ENCODE measurements at places on chromosomes 5 and 9.

DNA sequence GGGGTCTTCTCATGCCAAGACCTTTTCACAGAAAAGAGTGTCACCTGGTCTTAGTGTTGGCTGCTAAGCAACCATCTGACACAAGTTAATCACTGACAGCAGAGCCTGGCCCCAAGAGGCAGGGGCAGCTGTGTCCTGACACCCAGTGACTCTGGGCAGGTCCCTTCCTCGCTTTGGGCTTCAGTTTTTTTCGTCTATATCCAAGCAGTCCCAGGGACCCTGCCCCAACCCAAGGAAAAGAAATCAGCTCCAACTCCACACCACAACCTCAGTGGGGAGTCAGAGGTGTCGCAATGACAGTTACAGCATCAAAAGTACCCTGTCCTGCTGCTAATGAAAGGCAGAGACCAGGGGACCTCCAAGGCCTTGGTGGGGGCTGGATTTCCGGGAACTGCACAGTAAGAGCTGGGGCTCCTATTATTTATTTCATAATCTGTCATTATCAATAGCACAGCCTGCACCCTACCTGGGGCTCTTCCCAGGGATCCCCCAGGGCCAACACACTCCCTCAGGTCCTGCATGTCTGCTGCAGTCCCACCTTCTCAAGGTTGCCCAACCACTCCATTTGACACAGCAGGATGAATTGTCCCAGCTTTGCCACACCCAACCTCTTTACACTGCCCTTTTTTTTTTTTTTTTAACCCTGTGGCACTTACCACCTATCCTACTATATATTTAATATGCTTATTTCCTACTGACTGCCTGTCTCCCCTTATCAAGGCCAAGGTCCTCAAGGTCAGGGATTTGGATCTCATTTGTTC is 9.4 kb downstream of the ANKS6 start:
- no peak for DNase-seq

DNA sequence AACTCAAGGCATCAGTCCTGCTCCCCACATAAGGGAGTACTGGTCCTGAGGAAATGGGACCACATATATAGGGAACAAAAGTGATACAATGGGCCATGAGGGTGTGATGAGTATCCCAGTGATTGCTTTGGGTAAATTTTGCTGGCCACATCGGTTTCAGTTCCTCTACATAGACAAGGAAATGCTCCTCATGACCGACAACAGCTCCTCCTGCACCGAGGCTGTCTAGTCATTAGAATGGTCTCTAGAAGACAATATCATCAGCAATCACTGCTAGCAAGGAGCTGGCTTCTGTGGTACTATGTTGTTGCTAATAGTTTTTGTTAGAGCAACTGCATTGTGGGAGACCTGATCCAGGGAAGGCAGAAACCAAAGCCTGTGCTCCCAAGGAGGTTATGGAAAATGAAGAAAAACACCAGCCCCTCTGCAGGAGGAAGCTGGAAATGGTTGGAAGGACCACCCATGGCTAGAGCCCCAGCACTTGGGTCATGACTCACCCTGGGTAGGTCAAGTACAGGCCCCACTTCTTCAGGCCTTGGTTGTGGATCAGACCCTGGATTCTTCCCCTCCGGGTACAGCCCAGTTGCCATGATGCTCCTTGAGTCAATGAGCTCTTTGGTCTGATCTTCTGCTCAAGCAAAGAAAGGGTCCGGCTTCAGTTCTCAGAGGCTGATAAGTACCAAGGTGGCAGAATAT is 3.4 kb upstream of the CTSL start:
- DNase-seq: no peak

GRCh38 chr9:120689860-120690259 is 24.4 kb downstream of the MEGF9 start:
- peak; percentile 43 for DNase-seq

DNA sequence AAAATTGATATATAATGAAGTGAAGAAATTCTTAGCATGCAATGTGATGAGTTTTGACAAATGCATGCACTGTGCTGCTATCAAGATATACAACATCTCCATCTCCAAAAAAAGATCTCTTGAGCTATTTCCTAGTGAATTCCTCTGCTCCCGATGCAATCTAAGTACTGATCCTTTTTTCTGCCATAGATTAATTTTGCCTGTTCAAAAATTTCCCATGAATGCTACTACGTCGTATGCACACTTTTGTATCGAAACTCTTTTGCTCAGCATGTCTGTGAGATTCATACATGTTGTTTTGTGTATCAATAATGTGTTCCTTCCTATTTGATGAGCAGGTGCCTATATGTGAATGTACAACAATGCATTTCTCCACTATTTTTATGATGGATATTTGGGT is 647.4 kb downstream of the MTRR start:
- no peak for DNase-seq

GRCh38 chr9:72333197-72333596 is 31.8 kb downstream of the ZFAND5 start:
- no peak for DNase-seq

GRCh38 chr9:13786131-13786530 is 506.6 kb upstream of the MPDZ start:
- DNase-seq: no peak

DNA sequence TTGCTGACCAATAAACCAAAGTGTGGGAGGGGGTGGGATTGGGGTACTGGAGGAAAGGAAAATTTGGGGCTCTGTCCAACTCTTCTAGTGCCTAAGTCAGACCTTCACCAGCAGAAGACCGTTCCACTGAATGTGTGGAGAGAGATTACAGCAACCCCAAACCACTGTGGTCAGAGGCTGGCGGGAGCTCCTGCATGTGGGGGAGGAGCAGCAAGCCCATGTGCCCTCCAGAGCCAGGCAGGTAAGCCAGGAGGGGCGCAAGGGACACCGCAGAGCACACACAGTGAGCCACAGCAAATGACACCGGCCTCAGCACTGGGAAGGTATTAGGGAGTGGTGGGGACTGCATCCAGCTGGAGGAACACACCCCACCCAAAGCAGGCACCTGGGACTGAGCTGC is 62.9 kb downstream of the SMIM23 start:
- DNase-seq: no peak

- no peak for DNase-seq
Observed at GRCh38 chr5:180069589-180070247, 1.8 kb downstream of the RNF130 start.

GRCh38 chr5:39624268-39624886 is 199.6 kb upstream of the DAB2 start:
- DNase-seq: no peak

- no peak for DNase-seq
Observed at GRCh38 chr9:18849890-18850677, 182.9 kb downstream of the SAXO1 start.

DNA sequence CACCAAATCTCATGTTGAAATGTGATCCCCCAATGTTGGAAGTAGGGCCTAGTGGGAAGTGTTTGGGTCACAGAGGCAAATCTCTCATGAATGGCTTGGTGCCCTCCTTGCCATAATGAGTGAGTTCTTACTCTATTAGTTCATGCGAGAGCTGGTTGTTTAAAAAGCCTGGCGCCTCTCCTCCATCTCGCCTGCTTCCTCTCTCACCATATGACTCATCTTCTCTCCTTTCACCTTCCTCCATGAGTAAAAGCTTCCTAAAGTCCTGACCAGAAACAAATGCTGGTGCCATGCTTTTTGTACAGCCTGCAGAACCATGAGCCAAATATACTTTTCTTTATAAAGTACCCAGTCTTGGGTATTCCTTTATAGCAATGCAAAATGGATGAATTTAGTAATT is 20.9 kb upstream of the ARHGAP26 start:
- peak; percentile 63 for DNase-seq

- no peak for DNase-seq
Observed at GRCh38 chr5:82785456-82785855, 291.7 kb downstream of the TMEM167A start.

- DNase-seq: no peak
Observed at GRCh38 chr5:41083306-41083705, 12.2 kb upstream of the MROH2B start.

- no peak for DNase-seq
Observed at GRCh38 chr9:19788614-19789271, at the start of gene SLC24A2. SLC24A2 (minus strand) TSS chr9:19789037.

GRCh38 chr5:17087035-17087434 is 130.4 kb upstream of the BASP1 start:
- DNase-seq: peak; percentile 18

DNA sequence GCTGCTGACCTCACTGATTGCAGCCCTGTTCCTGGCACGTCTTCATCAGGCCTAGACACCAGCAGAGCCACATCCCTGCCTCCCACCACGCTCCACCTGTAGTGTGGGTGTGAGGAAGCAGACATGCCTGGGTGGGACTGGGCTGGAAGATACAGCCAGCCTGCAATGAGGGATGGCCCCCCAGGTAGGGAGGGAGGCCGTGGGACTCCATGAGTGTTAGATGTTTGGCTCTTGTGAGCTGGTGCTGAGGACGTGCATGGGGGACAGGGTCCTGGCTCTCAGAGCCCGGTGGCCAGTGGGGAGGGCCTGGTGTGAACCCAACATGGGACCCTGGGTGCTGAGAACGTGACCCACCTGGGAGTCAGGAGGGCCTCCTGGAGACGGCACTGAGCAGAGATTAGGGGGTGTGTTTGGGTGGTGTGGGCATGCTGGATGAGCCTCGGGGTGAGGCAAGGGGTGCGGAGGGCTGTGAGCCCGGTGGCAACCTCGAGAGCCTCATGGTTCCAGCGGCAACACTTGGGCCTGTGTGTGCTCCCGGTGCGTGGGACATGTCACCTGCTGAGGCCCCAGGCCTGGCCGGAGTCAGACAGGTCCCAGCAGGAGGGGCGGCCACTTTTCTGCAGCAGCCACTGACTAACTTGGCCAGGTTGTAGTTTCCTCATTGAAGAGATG is 87.6 kb downstream of the PHF2 start:
- no peak for DNase-seq

DNA sequence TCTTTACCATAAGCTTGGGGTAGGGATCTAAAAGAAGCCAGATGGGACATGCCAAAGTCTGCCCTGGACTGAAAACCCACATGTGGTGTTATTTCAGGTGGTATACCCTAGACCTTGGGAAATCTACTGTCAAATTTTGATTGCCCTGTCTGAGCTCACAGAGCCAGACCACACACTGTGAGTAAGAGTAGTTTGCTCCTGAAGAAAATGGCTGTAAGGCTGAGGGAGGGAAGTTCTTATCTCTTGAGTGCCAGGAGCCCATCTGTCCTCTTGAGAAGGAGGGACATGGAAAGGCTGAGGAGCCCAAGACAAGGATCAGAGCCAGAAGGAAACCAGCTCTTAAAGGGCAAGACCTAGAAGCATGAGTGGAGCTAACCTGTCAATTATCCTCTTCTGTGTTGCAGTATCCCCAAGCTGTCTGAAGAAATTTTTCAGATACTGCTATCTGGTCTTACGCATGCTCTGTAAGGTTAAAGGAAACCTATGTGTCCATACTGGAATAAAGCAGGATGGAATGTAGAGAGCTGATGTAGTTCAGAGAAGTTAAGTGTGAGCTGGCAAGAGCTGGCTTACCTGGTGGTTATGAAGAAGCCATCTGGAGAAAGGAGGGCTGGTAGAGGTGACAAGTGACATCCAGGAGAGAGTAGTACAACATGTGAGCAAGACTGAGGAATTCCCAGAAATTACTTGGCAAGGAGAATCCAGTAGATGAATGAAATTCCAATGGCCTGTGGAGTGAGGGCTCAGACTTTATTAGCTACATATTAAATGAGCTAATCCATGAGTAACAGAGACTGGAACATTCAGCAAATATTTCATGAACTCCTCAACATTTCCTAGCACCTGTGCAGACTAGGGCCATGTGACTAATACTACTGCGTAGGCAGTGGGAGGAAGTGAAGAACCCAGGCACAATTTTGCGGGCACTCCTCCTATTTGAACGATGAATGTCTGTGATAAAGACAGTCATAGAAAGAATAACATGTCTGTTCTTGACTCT is 389.1 kb upstream of the KIF2A start:
- no peak for DNase-seq

GRCh38 chr5:41735213-41735612 is 135.0 kb downstream of the OXCT1 start:
- no peak for DNase-seq

DNA sequence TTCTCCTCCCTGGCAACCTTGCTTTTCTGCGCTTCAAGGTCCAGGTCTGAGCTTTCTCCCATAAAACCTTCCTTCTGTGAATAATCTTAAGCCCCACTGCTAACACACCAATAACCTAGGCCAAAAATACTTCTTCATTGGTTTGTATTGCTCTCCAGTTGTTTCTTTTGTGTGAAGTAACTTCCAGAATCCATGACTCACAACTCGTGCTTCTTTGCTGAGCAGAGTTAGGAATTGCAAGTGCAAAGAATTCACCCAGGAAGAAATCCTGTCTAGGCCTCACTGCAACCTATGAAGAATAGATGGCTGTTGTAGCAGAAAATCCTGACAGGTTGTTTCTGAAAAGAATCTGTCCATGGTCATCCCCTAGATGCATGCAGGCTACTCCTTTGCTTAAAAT is 295.7 kb downstream of the MED10 start:
- DNase-seq: no peak

- DNase-seq: no peak
Observed at GRCh38 chr5:86070719-86071118, 547.0 kb upstream of the COX7C start.

DNA sequence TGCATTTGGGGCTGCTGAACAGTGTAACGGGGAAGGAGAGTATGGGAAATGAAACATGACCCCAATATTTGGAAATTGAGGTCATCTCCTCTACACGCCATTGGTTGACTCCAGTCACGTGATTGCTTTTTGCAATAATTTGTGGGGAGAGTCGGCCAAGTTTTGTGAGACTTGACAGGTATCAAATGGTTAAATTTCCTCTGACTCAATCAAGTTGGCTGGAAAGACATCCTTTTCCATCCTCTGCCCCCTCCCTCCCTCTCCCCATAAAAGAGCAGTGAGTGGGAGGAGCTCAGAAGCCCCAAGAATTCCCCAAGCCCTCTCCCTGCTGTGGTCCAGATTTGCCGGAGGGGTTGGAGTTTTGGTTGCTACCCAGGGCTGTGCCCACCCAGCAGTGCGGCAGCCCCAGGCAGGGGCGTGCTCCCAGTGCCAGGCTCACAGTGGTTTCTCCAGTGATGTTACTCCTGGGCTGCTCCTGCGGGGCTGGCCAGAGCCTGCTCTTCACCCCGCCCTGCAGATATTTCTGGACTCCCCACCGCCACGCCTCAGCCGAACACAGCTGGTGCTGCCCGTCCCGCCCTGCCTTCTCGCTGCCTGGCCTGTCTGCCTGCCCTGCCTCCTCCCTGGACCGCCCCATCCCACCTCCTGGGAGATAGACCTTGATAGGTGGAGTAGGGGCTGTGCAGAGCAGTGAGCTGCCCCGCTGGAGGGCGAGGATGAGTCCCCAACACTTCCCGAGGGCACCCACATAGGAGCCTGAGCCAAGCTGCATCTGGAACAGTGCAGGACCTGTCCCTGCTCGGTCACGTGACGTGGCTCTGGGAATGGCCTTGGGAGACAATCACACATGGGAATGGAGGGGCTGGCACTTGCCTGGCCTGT is 3.4 kb downstream of the COL5A1 start:
- DNase-seq: peak; percentile 95

Measured in non-pigmented ciliary epithelial cell (primary cell).